Left ventricle myocardium superior (tissue), 1 donor: ENCODE measurements at places on chromosomes 7 and 10. TPM values are rescaled to one million over a fixed set of nuclear protein-coding genes. Genes with fewer than 3 reads are reported as not detected.

The SNX10 gene
- total RNA-seq = 1.1 TPM

The PTPRN2 gene
- 1.3 TPM for total RNA-seq

The C7orf33 gene
- total RNA-seq = not detected

The MRLN gene
- total RNA-seq = not detected

The ADAMTS14 gene
- 0.10 TPM for total RNA-seq

The AKR1C4 gene
- total RNA-seq = not detected

The SMKR1 gene
- total RNA-seq = not detected

The UTF1 gene
- not detected for total RNA-seq

The ZNF273 gene
- total RNA-seq = 2.4 TPM

The LANCL2 gene
- total RNA-seq = 8.4 TPM

The AGAP9 gene
- 2.3 TPM for total RNA-seq

The CPEB3 gene
- total RNA-seq = 18.0 TPM

The SPAM1 gene
- total RNA-seq = not detected

The GRM3 gene
- not detected for total RNA-seq

The KIAA1549 gene
- total RNA-seq = 2.5 TPM

The SKIDA1 gene
- 3.6 TPM for total RNA-seq

The RNF32 gene
- total RNA-seq = not detected
